ENCODE measurements at places on chromosomes 11 and 22. TPM values are rescaled to one million over a fixed set of nuclear protein-coding genes. Genes with fewer than 3 reads are reported as not detected.

The C2CD2L gene
- 4.6 TPM for total RNA-seq

The SLCO2B1 gene
- total RNA-seq, result 0.59 TPM

The MS4A2 gene
- not detected for total RNA-seq

The CCDC15 gene
- 0.64 TPM for total RNA-seq

The SSH3 gene
- 23.3 TPM for total RNA-seq

The IL18 gene
- total RNA-seq, result 0.37 TPM

The TPBGL gene
- 1.8 TPM for total RNA-seq

The NAA40 gene
- total RNA-seq, result 3.1 TPM

The TMEM151A gene
- total RNA-seq, result not detected

The THRSP gene
- total RNA-seq, result 0.78 TPM
